ENCODE measurements at places on chromosomes 13 and 19.

GRCh38 chr13:41645331-41645730 is 188.0 kb downstream of the RGCC start:
- DNase-seq = peak; percentile 62

- peak; percentile 21 for DNase-seq
These were observed 7.5 kb downstream of the PLA2G4C start for GRCh38 chr19:48102870-48103751.

DNA sequence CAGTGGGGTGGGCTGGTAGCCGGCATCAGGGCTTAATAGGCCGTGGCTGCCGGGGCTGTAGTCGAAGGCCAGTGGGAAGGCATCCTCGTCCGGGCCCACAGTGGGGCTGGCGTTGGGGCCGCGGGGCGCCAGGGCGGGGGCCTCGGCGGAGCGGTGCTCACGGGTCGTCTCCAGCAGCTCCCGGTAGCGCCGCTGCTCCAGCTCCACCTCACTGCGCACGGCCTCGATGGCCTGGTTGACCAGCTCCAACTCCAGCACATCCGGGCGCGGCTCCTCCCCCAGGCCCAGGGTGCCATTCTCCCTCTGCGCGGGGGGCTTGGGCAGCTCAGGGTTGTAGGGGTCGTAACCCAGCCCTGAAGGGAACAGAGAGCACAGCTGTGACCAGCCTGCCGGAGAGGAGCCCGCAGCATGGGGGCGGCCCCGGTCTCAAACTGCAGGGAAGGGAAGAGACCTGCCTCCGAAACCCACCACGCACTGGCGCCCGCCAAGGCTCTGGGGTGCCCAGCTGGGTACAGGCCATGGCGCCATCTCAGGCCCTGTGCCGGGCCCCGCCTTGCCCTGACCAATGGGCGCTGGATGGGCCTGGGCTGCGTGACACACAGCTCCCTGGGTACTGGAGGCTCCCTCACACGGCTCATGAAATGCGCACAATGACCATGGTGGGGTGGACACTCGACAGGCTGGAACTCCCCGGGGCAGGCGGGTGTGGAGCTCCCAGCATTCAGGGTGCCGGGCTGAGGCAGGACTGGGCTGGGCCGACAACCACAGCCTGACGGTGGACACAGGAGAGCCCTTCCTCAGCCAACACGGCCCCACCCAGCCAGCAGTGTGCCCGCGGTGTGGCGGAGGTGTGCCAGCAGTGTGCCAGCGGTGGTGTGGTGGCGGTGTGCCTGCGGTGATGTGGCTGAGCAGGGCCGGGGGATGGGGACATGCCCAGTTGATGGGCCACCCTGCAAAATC is 16.5 kb upstream of the ATP8B3 start:
- no peak for DNase-seq

DNA sequence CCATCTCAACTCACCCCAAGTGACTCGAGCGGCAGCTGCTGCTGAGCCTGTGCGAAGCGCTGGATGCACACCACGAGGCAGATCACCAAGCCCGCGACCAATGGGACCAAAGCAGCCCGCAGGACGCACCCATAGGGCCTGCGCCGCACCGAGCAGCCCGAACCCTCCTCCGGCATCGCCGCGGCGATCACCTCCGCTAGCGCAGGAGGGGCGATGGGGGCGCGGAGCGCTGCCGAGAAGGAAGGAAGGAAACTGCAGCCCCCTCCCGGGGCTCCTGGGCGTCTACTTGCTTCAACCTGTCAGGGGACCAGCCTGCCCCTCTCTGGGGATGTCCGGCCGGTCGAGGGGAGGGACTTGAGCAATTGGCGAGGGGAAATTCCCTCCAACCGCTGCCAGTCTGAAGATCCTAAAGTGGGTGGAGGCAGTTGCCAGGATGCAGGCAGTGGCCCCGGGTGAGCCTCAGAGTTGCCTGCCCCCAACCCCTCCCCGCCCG is at the start of gene CD70:
TSS of gene CD70 (minus strand) at position 324 of the 493 bp plus-strand sequence. CDS start at position 176, 148 bp downstream.
- peak; percentile 26 for DNase-seq

DNA sequence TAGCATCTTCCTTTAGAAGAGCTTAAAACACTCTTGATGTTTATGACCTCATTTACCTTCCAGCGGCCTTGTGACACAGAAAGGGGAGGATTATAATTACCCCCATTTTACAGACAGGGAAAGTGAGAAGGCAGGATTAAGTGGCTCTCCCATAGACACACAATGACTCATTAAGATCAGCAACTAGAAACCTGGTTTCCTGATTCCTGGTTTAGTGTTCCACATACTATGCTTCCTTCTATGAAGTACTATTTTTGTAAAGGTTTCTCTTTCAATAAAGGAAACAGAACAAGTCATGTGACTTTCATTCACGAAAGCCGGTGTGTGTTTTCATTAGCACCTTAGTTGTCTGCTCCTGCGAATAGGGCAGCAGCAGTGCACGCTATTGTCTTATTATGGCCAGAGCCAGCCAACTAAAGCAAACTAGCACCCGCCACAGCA is 8.3 kb downstream of the IRS2 start:
- DNase-seq = no peak

DNA sequence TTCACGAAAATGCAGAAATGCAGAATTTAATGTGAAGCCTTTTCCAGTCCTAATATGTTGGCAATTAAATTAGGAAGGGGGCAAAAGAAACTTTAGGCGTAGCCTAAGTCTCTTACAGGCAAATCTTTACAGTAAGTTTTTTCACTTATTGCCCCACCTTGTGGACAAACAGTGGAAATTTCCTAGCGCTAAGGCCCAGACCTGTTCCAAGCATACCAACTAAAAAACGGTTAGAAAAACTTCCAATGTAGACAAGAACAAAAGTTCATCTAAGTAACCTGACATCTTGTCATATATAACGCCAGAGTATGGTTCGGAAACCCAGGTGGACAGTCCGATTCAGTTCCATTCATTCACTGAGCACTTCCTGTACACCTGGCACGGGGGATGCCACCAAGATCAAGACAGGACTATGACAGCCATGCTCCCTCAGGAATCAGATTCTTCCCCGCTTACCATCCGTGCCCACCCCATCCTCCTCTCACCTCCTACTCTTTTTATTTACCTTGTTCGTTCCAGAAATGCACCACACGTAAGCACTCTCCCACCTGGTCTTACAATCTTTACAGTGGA is 4.9 kb downstream of the ZAR1L start:
- DNase-seq = no peak

DNA sequence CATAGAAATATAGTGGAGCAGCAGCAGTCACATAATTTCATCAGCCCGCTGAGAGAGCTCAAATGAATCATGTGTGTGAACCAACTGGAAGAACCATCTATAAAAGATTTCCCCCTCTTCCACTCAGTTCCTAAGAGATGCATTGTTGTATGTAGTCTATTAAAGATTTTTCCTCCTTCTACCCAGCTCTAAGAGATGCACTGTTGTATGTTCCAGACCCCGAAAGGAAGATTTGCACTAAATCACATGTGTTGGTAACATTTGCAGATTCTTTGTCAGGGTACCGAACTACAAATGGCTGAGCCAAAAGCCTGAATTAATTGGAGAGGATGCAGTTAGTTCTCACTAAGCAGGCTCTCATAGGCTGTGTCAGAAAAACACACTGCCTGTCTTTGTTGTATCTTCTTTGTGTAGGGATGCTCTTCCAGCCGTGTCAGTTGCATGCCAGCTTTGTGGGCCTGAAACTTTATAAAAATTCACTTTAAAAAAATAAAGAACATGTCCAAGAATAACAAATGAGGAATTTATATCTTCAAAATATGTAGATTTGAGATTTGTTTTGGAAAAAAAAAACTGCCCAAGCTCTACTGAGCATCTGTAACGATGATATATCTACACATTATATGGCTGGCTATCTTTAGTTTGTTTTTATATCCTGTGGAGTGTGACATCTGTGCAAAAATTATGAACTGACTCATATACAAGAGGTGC is 223.1 kb downstream of the MZT1 start:
- no peak for DNase-seq

DNA sequence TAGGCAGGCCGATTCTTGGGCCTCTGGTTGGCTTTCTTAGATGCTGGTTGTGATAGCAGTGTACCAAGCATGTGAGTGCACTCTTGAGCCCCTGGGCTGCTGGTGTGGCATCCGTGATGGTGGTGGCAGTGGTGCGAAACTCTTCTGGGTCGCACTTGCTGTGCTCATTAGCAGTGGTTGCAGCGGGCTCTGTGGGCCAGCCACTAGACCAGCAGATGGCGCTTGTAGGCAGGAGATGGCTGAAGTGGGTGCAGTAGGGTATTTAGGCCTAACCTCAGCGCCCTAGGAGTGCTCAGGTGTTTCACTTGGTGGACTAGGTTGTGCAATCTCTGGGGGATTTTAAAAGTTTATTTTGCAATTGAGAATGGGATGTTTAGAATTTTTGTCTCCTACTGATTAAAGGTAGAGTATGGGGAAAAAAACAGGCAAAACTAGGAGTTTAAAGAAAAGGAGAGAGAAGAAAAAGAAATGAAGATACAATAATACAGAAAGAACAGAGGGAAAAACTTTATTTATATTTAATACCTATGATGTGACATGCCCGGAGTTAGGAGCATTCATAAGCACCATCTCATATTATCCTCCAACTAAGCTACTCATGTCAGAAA is 4.3 kb upstream of the ZNF17 start:
- DNase-seq = peak; percentile 75

- no peak for DNase-seq
These were observed 12.1 kb upstream of the MYCBP2 start for GRCh38 chr13:77338961-77339401.

DNA sequence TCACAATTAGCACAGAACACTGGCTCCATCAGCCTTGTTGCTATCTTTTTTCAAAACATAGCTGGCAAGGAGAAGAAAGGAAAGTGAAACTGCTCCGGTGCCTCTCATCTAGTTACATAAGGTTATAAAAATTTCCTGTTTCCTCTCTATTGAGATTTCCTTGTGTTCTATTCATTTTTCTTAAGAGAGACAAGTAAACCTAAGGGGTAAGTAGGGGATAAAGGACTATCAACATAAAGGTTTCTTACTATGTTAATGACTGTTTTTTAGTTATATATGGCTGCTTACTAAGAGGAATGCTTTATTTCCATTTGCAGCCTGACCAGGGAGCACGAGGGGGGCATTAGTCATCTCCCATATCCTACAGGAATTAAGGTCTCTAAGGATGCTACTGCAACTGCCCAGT is 73.2 kb upstream of the MLNR start:
- no peak for DNase-seq

GRCh38 chr19:8342684-8343482 is at the start of gene KANK3:
Gene KANK3 (minus strand): TSS chr19:8343262. CDS start chr19:8337828, 5,434 bp downstream.
- DNase-seq = peak; percentile 97

DNA sequence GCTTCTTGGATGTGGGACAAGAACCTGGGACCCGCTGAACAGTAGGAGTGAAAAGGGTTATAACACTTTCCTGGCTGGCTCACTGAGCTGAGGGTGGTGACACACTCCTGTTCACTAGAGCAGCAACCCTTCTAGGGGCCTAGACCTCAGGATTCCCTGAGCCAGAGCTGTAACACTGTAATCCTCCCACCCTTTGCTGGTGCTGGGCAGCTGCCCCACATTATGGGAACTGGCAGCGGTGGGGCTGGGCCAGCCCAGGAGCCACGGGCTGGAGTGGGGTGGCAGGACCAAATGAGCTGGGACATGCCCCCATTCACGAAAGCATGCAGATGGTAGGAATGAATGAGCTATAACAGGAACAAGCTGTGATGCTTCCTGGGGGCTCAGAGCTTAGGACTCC is 110.6 kb downstream of the B3GLCT start:
- DNase-seq = no peak

- peak; percentile 42 for DNase-seq
These were observed 13.5 kb upstream of the BSG start for GRCh38 chr19:558770-559439.

DNA sequence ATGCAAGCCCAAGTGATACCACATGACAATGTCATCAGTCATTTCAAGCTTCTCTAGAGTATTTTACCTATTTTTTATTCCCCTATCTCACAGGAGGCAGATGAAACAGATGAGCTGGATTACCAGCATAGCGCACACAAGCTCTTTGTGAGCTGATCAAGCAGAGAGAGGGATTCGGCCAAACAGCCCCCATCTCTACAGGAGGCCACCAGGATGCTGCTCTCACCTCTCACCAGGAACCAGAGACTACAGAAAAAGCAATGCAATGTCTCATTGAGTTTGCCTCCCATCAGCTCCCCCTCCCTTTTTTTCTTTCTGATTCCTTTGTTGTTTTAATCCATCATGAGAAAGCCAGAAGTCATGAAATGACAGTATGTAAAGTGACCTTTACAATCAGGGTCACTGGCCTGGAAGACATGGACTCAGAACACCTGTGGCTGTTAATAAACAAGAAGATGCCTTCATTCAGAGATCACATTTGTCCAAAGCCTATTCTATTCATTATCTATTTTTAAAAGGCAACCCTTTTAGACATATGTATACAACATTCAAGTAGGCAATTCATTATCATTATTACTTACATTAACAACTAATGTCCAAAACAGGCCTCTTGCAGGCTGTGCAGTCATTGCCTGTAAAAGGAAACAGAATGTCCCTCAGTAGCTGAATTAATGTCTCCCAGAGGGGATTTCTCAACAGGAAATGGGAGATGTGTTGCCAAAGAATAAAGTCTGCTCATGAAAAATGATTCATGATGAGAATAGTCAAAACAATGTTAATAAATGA is 656.6 kb downstream of the TBC1D4 start:
- DNase-seq = no peak

- peak; percentile 48 for DNase-seq
These were observed 222.3 kb downstream of the TEX29 start for GRCh38 chr13:111542530-111543341.

DNA sequence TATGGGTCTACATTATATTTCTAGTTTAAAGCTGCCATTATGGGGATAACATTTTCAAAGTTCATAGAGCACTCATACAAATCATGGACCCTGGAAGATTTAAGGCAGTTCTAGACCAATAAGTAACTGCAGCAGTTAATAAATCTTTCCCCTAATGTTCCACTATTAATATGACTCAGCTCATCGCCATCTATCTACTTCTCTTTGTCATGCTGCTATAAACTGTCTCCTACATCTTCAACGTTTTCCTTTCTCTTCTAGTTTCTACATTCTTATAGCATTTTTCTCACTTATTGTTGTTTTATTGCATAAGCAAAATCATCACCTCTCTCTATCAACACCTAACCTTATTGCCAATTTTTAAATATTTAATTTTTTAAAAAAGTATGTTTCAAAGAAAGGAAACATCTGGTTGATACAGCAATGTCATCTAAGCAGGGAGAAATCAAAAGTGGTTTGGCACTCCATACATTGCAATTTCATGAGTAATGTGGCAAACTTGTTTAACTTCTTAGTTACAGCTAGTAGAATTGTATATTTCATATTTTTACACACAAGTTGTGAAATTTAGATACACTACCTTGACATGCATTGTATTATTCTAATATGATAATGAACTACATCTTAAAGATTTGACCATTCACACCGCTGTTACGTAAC is 1500.4 kb upstream of the MIR17HG start:
- no peak for DNase-seq

GRCh38 chr13:19362946-19363510 is 181.4 kb upstream of the TUBA3C start:
- DNase-seq = no peak

DNA sequence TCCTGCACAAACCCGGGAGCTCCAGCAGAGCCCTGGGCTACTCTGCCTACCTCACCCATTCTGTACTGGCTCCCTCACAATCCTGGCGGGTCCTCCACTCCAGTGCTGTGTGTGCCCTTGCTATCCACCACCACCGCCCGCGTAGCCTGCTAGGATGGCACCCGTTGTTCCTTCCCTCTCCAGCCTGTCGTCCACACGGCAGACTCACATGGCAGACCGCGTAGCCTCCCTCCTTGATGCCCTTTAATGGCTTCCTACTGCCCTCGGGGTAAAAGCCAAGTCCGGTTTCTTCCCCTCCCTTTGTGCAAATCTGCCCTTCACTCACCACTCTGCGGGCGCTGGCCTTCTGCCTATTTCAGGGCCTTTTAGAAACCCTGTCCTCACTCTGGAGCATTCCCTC is 106.6 kb downstream of the RAB20 start:
- no peak for DNase-seq

GRCh38 chr13:68081061-68081460 is 850.9 kb upstream of the PCDH9 start:
- no peak for DNase-seq

Measured in kidney (tissue), 22 donors.